ENCODE measurements at places on chromosomes 7 and 10. TPM values are rescaled to one million over a fixed set of nuclear protein-coding genes. Genes with fewer than 3 reads are reported as not detected.

Gene GPR37
- total RNA-seq = 0.59 TPM

Gene PCLO
- total RNA-seq = 4.4 TPM

Gene FIS1
- total RNA-seq = 218 TPM

Gene GPR85
- total RNA-seq = not detected

Gene HOGA1
- 0.76 TPM for total RNA-seq

Gene GDF10
- not detected for total RNA-seq

DNA sequence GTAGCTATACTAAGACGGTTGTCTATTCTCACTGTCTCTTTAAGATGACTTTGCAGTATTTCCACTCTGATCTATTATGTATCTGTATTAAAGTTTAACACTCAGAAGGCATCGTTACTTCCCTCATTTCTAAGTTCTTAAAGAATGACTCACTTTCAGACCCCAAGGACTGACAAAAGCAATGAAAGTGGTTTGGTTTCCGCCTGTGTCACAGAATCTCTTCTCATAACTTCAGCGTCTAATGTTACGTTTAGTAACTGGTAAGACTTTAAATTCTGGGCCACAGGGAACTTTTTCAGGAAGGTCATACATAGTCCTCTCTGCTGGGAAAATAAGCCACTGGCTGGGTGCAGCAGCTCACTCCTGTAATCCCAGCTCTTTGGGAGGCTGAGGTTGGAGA is 892.0 kb upstream of the AUTS2 start:
- H3K27me3 ChIP-seq = no peaks in the 10 kb centered on the region
- no peak for DNase-seq
- H3K36me3 ChIP-seq = no peaks in the 10 kb centered on the region
- no peak overlapping the region for H3K27ac ChIP-seq
- H3K4me3 ChIP-seq = no peak overlapping the region

DNA sequence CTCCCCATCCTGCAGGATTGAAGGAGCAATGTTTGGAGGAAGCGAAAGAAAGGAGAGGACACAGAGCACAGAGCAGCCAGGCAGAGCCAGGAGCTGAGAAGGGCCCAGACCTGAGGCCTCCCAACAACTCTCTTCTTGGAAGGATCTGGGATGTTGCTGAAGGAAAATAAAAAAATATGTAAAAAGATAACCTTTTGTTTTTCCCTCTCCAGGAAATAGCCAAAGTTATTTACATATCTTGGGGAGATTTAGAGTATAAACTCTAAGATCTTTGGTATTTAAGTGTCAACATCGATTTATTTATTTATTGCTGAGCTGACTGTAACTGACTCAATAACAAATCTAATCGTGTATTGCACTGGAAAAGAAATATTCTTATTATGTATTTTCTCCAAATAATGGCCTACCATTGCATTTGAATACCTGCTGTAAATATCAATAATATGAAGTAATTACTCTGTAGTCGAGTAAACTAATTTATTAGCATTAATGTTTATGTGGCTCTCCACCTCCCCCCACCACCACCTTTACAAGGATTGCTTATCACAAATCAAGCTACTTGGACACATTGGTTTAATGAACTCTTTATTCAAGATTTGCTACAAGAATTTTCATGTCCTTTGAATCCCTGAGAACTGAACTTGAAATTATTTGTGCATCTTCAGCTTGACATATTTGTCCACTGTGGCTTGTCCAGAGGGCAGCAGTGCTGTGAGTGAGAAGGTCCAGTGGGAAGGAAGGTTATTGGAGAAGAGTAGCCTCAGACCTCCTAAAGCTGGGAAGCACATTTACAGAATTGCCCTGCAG is 1.8 kb upstream of the HOXA11 start:
- peak overlapping the region; percentile 56 for H3K4me3 ChIP-seq
- no peaks in the 10 kb centered on the region for H3K27me3 ChIP-seq
- peak overlapping the region; percentile 96 for H3K27ac ChIP-seq
- H3K36me3 ChIP-seq = no peaks in the 10 kb centered on the region
- H3K4me1 ChIP-seq = no peaks in the 10 kb centered on the region

DNA sequence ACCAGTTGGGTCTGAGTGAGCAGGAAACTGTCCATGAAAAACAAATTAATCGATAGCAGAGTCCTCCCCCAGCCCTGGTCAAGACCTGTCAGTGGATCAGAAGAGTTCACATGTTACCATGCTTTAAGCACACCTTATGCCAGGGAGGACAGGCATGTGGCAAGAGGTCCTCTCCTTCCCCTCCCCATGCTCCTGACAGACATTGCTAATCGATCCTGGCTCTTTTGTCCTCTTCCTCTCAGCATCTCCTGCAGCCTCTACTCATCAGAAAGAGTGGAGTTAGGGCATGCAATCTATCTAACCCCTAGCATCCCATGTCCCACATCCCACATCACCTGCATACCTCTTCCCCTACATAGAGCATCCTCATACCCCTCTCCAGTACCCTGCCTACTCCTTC is 117.1 kb upstream of the TCF7L2 start:
- H3K4me1 ChIP-seq = no peaks in the 10 kb centered on the region
- H3K36me3 ChIP-seq = no peaks in the 10 kb centered on the region
- no peak for DNase-seq
- H3K27ac ChIP-seq = no peak overlapping the region
- H3K27me3 ChIP-seq = no peaks in the 10 kb centered on the region

GRCh38 chr10:104020020-104020419 is 53.1 kb downstream of the SLK start:
- H3K4me1 ChIP-seq = no peaks in the 10 kb centered on the region
- no peak overlapping the region for H3K27ac ChIP-seq
- no peaks in the 10 kb centered on the region for H3K27me3 ChIP-seq

DNA sequence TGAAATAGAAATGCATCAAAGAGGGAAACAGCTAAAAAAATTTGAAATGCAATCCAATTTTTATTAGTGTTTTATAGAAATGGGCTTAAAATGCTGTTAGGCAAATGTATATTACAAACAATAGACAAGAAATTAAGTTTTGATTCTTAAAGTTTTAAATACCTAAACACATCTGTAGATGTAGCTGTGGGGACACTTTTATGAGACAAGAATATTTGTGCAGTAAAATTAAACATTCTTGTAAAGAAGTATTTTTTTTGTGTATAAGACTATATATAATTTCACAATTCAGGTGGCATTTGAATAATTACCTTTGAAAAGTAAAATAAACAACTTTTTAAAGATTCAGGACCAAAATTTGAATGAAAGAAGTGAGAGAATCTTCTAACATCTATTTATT is 1015.9 kb downstream of the REEP3 start:
- no peaks in the 10 kb centered on the region for H3K4me1 ChIP-seq
- H3K36me3 ChIP-seq = no peaks in the 10 kb centered on the region
- no peaks in the 10 kb centered on the region for H3K27me3 ChIP-seq
- no peak for DNase-seq
- H3K27ac ChIP-seq = no peak overlapping the region
- H3K4me3 ChIP-seq = no peak overlapping the region

- H3K27ac ChIP-seq = no peak overlapping the region
- H3K4me1 ChIP-seq = no peaks in the 10 kb centered on the region
- no peaks in the 10 kb centered on the region for H3K36me3 ChIP-seq
- H3K27me3 ChIP-seq = no peaks in the 10 kb centered on the region
Measured at GRCh38 chr7:71135116-71135515, 3.2 kb downstream of the GALNT17 start.

DNA sequence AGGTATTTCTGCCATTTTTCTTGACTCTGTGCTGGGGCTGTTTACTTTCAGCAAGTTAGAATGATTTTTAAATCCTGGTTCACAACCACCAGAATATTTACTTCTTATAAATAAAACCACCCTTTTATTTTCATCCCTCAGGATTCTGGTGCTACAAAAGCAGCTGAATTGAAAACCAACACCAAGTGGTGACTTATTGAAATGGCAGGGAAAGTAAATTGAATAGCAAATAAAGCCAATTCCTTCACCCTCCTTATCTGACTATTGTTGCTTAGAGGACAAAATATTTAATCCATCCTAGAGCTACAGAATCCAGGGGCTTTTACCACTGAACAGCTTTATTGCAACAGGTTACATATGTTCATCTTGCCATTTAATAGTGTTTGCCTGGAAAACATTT is 828.6 kb upstream of the GHITM start:
- H3K36me3 ChIP-seq = no peaks in the 10 kb centered on the region
- H3K27ac ChIP-seq = no peak overlapping the region
- no peaks in the 10 kb centered on the region for H3K4me1 ChIP-seq
- H3K27me3 ChIP-seq = no peaks in the 10 kb centered on the region
- no peak for DNase-seq

GRCh38 chr7:50145801-50146338 is 52.8 kb upstream of the ZPBP start:
- no peak overlapping the region for H3K27ac ChIP-seq
- H3K27me3 ChIP-seq = no peaks in the 10 kb centered on the region
- no peaks in the 10 kb centered on the region for H3K4me1 ChIP-seq
- no peak overlapping the region for H3K4me3 ChIP-seq
- H3K36me3 ChIP-seq = no peaks in the 10 kb centered on the region
- DNase-seq = no peak

- DNase-seq = no peak
- H3K36me3 ChIP-seq = no peaks in the 10 kb centered on the region
- H3K27me3 ChIP-seq = no peaks in the 10 kb centered on the region
- H3K4me1 ChIP-seq = no peaks in the 10 kb centered on the region
Measured at GRCh38 chr10:23015021-23015707, 80.2 kb upstream of the MSRB2 start.

GRCh38 chr10:31475519-31475918 is 156.5 kb downstream of the ZEB1 start:
- no peak for DNase-seq
- H3K4me3 ChIP-seq = no peak overlapping the region
- no peaks in the 10 kb centered on the region for H3K4me1 ChIP-seq
- no peaks in the 10 kb centered on the region for H3K36me3 ChIP-seq
- no peak overlapping the region for H3K27ac ChIP-seq

- H3K36me3 ChIP-seq = no peaks in the 10 kb centered on the region
- H3K27me3 ChIP-seq = no peaks in the 10 kb centered on the region
- H3K27ac ChIP-seq = no peak overlapping the region
- H3K4me3 ChIP-seq = no peak overlapping the region
Measured at GRCh38 chr7:999941-1000935, 17.3 kb downstream of the CYP2W1 start.

DNA sequence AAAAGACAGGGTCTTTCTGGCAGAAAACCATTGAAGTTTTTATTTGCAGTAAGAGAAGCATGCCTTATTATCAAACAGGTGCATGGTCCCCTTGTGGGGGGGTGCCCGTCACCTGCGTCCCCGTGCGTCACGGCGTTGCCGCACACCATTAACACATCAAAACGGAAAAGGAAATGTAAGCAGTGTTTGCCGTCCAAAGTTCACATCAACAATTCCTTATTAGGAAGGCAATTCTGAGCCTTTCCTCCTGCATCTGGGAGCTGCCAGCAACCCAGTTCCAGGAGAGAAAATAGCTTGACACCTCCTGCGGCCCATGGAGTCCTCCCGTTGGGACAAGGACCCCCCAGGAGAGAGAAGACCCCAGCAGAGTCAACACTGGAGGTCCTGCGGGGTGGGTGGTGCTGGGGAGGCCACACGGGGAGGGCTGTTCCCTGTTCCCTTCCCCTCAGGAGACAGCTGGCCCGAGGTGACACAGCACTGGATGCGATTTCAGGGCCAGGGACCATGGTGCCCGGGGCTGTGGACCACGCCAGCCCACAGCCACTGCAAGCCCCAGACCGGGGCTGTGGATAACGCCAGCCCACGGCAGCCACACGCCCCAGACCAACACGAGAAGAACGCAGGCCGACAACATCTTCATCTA is 39.5 kb downstream of the DIP2C start:
- H3K36me3 ChIP-seq = no peaks in the 10 kb centered on the region
- peak overlapping the region; percentile 22 for H3K4me3 ChIP-seq
- no peaks in the 10 kb centered on the region for H3K27me3 ChIP-seq
- peak; percentile 52 for DNase-seq

DNA sequence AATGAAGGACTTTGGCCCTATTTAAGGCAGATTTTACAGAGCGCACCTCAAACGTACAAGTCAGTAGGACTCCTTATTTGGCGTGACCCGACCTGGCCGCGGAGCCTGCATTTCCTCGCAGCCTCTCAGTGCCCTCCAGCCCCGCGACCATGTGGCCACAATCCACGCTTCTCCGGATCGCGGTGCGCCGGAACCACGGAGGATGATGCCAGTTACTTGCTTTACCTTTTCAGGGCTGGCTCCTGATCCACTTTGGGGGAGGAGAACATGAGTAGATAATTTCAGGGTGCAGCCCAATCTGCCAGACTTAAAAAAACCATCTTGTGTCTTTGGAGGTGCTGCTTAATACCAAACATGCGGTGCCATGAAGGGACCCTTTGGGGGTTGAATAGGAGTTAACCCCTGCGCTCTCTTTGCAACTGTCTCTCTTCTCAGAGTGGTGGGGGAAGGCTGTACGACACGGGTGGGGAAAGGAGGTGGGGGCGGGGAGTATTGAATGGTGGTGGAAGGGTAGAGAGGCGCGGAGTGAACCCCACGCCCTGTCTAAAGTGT is 1.5 kb downstream of the FRAT1 start:
- no peaks in the 10 kb centered on the region for H3K27me3 ChIP-seq
- H3K4me1 ChIP-seq = peaks cover 11% of the 10 kb centered on the region
- peak overlapping the region; percentile 99 for H3K27ac ChIP-seq
- H3K36me3 ChIP-seq = no peaks in the 10 kb centered on the region

DNA sequence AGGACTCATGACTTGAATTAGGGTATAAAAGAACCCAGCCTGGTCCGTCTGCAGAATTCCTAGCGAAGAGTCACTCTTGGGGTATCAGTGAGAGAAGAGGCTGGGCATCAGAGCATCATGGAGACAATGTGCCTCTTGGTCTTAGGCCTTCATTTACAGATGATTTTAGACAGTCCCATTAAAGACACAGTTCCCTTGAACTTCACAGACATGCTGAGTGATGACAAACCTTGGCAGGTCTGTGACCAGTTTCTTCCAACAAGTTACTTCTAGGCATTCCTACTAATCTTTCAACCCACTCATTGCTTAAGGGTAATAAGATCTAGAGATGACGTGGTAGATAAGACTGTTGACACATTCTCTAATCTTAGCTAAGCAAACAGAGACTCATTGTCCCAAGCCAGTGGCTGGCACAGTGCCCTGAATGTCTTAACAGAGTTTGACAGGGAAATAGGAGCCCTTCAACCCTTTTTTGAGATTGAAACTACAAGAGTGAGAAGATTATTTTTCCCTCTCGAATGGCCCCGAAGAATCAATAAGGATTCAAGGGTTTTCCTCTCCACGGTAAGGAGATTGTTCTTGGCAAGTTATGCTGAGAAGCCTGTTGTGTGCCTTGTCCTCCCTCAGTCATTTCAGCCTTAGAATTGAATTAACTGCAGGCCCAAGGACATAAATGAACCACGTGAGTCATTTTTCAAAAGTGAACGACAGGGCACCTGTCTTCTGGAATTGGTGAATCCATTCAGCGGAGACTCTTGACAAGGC is 281.1 kb downstream of the CCDC3 start:
- no peak overlapping the region for H3K27ac ChIP-seq
- no peaks in the 10 kb centered on the region for H3K4me1 ChIP-seq
- H3K27me3 ChIP-seq = no peaks in the 10 kb centered on the region
- H3K36me3 ChIP-seq = no peaks in the 10 kb centered on the region
- H3K4me3 ChIP-seq = no peak overlapping the region

DNA sequence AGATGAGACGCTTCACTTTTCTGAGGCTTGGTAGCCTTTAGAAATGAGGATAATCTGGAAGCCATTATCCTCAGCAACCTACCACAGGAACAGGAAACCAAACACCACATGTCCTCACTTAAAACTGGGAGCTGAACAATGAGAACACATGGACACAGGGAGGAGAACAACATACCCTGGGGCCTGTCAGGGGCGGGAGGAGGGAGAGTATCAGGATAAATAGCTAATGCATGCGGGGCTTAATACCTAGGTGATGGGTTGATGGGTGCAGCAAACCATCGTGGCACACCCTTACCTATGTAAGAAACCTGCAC is 48.9 kb downstream of the LRGUK start:
- DNase-seq = no peak
- no peaks in the 10 kb centered on the region for H3K4me1 ChIP-seq
- no peak overlapping the region for H3K4me3 ChIP-seq
- H3K27ac ChIP-seq = no peak overlapping the region
